Activated naive CD8-positive, alpha-beta T cell treated with anti-CD3 and anti-CD28 coated beads for 36 hours (primary cell): ENCODE measurements at places on chromosomes 7 and 10.

DNA sequence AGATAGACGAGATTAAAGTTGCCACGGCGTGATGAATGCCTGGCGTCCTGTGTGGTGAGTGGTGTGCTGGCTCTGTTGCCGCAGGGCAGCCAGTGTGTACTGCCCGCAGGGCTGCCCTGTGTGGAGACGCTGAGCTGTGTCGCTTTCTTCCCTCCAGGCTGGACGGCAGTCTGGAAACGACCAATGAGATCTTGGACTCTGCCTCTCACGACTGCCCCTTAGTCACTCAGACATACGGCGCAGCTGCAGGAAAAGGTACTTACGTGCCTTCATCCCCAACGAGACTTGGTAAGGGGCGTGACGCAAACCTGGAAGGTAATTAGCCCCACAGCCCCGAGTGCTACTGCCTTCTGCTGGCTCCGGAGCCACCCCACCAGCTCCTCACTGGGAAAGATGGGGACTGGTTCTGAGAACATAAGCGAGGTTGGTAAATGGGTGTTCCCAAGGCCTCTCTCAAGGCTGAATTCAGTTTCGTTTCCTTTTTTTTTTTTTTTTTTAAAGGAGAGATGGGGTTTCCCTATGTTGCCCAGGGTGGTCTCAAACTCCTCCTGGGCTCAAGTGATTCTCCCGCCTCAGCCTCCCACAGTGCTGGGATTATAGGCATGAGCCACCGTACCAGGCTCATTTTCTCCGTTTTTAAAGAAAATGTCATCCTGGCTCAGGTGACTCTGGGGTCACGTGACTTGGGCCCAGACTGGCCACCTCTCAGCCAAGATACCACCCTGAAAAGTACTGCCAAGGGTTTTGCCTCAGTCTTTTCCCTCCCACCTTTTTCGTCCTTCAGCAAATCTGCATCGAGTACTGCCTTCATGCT lies 39.6 kb downstream of the WIPI2 start:
- DNase-seq, result no peak

DNA sequence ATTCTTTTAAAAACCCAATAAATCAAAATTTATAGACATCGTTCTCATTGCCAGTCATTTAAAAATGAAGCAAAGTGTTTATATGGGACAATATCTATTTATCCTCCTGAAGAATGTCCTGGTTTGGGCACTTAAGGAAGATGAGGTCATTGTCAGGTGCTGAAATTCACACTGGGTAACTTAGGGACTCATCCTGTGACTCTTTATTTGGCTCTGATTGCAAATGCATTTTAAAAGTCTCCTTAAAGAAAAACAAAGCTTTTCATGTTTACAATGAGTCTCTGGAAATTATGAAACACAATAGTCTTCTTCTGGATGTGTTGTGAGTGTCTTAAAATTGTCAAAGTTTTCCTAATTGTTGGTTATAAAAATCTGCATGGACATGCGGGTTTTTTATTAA lies 69.5 kb upstream of the GPR158 start:
- DNase-seq, result no peak

DNA sequence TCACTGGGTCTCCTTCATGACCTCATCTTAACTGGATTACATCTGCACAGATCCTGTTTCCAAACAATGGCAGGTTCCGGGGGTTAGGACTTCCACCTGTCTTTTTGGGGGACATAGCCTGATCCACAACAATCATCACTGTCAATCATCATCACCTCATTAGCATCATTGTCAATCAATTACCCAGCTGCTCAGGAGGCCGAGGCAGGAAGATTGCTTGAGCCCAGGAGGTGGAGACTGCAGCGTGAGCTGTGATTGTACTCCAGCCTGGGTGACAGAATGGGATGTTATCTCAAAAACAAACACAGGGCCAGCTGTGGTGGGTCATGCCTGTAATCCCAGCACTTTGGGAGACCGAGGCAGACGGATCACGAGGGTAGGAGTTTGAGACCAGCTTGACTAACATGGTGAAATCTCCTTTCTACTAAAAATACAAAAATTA lies 18.7 kb downstream of the AMZ1 start:
- no peak for DNase-seq

DNA sequence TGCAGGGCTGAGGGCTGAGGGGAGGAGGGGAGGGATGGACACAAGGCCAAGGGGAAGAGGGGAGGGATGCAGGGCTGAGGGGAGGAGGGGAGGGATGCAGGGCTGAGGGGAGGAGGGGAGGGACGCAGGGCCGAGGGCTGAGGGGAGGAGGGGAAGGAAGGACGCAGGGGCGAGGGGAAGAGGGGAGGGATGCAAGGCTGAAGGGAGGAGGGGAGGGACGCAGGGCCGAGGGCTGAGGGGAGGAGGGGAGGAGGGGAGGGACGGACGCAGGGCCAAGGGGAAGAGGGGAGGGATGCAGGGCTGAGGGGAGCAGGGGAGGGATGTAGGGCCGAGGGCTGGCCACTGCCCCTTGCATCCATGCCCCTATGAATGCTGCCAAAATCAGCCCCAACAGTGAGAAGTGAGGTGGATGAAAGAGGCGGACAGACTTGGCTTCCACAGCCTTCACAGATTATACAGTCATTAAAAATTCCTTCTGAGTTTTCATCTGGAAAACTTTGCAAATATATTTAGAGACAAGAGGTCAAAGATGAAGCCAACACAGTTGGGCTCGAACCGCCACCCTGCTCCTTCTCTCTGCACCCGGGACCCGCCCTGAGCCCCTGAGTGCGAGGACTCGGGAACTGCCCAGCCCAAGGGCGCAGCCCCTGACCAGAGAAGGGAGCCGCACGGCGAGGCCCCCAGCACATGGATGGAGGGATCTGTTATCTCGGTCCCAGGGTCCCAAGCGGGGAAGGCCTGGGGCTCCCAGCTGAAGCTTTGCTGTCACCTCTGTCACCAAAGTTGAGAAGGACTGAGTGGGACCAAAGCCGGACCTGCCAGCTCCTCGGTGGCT lies 65.8 kb downstream of the DIP2C start:
- DNase-seq, result no peak

DNA sequence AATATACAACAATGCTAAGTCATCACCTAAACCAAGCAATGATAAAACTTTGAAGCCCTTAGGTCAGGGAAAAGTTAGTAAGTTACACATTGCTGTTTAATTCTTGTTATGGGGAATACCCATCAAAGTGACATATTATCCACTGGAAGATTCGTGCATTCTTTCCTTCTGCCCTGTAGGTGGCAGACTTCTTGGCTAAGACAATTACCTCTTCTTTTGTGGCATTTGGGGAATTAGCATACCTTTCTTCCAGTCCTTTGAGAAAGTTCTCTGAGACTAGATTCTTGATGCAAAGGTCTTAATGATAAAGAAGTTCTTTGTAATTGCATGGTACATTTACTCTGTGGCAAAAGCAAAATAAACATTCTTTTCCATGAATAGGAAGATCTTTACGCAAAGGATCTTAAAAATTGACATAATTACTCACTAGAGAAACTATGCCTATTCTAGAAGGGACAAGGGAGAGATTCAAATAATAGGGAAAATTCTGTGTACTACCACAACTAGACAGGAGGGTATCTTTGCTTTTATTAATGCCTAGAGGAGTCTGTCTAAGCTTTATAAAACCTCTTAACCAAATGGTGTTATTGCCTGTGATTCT lies 395.9 kb downstream of the GRM8 start:
- DNase-seq, result no peak
